ENCODE measurements at places on chromosomes 7 and 10. TPM values are rescaled to one million over a fixed set of nuclear protein-coding genes. Genes with fewer than 3 reads are reported as not detected.
A peak's percentile ranks its signal among the peaks of the same experiment; 100 is the strongest.

EPO gene
- total RNA-seq = not detected

APBB1IP gene
- 19.2 TPM for total RNA-seq

DNA sequence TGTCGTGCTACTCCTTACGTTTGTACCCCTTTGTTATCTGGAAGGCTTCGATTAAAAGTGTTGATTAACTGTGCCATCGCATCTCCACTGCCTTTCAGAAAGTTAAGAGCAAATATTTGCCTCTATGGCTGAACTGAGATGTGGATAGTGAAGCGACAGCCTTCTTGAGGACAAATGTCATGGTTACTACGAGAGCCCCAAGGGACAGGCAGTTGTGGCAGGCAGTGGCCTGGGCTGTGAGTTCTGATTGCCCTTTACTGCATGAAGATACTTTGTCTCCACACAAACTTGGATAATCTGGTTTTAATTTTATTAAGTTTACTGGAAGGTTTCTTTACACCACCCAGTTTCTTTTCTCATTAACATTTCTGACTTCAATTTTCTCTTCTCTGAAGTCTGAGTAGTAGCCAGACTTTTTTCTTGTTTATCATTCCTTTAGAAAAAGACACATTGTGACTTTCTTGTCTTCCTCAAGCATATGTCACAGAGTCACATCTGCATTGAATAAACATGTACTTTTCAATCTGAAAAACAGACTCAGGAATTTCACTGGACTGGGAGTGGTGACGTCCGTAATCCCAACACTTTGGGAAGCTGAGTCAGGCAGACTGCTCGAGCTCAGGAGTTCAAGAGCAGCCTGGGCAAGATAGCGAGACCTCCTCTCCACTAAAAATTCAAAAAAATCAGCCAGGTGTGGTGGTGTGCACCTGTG, 1.5 kb downstream of the TAS2R41 start:
- no peak for DNase-seq

GRCh38 chr10:132536241-132536876, 1.2 kb upstream of the INPP5A start:
- DNase-seq = peak; percentile 64

- DNase-seq = no peak
These were observed 30.9 kb downstream of the FAM20C start for GRCh38 chr7:223118-223800.

DNA sequence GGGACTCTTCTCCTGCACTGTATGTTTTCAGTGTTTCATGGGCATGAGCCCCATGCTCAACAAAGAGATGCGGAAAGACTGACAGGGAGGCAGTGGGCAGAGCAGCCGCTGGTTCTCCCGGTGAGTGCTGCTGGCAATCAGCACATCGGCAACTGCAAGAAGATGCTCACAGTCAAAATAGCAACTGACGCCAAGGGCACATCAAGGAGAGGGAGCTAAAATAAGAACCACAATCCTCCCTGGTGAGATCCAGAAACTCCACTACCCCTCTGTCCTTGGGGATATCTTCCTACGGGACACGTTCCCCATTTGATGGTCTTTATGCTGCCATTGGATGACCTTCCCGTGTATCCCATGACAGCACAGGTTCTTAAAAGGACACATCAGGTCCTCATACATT, 28.9 kb upstream of the SVIL start:
- no peak for DNase-seq

- DNase-seq = peak; percentile 60
These were observed 113.9 kb downstream of the CYTH3 start for GRCh38 chr7:6158424-6159096.

DNA sequence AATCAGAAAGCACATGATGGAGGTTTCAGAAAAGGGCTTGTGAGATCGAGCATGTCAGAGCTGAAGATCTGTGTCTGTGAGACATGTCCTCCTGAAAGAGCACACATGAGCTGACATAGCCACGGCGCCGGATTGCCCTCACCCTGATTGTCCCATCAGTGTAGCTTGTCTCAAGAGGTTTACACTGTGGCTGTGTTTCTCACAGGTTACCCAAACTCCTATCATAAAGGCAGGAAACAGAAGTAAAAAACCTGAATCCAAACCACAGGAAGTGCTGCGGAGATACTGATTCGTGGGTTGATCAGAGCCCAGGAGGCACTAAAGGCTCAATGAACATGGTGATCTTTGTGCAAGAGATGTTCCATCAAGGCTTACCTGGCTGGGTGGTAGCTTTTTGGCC, 3.9 kb upstream of the ATP6V0E2 start:
- no peak for DNase-seq

DNA sequence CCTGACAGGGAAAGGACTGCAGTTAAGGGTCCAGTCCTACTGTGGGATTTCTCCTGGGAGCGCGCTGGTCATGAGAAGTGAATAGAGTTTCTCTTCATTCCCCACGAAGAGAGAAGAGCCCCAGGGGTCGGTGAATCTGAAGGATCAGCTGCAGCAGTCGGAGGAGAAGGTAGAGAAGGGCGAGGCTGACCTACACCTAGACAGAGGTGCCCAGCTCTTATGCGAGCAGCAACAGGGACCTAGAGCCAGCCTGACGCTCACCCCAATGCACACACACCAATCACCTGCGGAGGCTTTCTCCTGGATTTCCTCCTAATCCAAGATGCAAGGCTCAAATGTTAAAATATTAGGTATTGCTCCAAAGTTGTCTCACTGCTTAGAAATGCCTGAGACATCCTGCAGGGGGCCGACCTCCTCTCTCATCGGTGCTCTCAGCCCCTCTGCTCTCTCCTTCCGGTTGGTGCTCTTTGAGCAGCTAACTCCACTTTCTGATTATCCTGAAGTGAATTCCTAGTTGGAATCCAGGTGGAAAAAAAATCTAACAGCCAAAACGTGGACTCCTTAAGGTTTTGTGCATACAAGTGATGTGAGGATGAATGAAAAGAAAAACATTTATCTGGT, 176.4 kb downstream of the AHR start:
- DNase-seq = no peak
